ENCODE measurements at places on chromosomes 11 and 22.

- DNase-seq = no peak
Observed at GRCh38 chr11:94766713-94767206, 1.4 kb upstream of the AMOTL1 start.

- no peak for DNase-seq
Observed at GRCh38 chr22:46641811-46642266, 21.7 kb downstream of the GRAMD4 start.

- no peak for DNase-seq
Observed at GRCh38 chr22:46127556-46127955, 22.8 kb upstream of the PPARA start.

- no peak for DNase-seq
Observed at GRCh38 chr22:48105259-48105658, 1342.8 kb downstream of the TBC1D22A start.

DNA sequence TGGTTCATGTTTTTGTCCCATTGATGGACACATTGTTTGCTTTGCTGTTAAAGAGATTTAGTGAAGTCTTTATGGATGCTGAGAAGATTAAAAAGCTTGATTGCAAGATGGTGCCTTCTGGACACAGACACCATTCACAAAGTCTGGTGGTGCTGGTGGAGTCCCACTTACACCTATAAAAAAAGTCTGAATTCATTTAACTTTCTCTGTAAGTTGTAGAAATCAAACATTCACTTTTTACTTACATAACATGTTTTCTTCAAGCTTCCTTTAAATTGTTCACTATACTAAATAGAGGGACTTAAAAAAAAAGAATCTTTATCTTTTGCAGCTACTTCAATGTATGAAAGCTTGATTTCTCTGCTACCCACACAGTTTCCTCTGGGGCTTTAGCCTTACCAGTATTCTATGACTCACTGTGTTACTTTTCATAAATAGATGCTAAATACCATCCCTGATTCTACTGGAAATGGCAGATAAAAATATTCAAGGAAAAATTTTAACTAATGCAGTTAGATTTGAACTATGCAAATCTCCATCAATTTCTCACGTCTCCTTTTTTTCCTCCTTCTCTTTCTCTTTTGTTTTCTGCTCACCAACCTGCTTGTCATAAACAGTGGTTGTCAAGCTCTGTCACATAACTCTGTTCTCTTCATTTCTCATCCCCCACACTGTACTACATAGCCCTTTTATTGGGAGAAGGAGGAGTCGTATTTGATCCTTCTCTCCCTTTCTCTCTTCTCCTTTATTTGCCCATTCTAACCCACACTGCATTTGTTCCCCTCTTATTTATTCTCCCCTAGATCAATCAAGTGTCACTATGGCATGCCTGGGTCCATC is 89.7 kb downstream of the FAM76B start:
- DNase-seq = no peak

DNA sequence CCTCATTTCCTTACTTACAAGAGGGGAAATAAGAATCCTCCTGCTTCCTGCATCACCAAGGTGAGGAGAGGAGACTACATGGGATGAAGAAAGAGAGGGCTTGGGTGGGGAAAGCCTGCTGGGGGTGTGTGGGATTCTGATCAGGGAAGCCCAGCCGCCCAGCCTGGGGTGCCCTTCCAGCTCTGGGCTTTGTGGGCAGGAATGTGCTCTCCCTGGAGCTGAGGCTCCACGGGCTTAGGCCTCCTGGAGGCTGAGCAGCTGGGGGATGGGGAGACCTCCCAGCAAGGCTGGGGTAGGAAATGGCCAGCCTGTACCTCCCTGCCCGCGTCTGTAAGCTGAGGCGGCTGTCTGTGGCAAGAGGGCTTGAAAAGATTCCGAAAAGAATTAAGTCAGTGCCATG is 206.1 kb downstream of the GRIK4 start:
- no peak for DNase-seq

GRCh38 chr11:1285876-1286275 is 23.6 kb downstream of the TOLLIP start:
- no peak for DNase-seq

DNA sequence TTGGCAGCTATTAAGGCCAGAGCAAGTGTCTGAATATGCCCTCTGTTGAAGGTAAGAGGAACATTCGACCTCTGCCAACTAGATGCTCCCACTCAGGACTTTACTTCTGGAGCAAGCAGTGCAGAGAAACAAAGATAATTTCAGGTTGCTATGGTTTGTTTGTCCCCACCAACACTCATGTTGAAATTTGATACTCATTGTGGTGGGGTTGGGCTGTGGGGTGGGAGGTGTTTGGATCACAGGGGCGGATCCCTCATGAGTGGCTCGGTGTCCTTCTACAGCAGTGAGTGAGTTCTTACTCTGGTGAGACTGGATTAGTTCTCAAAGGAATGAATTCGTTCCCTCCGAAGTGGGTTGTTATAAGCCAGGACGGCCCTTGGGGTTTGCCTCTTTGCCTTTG is 12.0 kb downstream of the OR8A1 start:
- DNase-seq = no peak

GRCh38 chr11:6538456-6538855 is 41.4 kb downstream of the DNHD1 start:
- no peak for DNase-seq

- no peak for DNase-seq
Observed at GRCh38 chr11:27694992-27695391, 5.3 kb downstream of the BDNF start.

GRCh38 chr11:128914216-128915148 is 23.3 kb downstream of the KCNJ5 start:
- no peak for DNase-seq

DNA sequence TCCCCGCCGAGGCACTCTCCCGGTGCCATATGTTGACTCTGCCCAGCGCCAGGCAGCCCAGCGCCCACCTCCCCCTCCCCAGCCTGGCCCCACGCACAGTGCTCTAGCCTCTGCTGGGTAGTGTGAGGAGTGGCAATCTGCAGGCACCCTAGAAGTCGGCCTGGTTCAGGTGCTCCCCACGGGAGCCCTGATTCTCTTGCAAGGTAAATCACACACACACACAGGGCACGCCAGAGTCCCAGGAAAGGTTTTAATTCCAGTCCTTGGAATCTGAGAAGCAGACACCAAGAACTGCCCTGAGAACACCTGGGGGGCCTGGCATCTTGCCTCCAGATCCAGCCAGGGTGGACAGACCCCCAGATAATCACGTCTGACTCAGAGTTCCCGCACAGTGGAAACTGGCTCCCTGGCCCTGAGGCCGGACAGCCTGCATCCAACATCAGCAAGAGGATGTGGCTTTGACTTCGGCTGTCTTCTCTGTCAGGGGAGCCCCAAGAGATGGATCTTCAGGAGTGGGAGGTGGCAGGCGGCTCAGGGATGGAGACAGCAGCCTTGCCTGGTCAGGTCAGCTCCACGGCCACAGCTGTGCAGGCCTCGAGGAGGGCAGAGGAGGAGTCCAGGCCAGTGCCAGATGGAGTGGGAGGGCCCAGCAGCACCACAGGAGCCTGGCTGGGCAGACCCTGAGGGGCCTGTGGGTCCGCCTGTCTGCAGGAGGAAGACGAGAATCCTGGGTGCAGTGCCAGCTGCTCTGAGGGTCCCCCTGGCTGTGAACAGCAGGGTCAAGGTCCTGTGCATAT is 1.1 kb upstream of the RIN1 start:
- peak; percentile 18 for DNase-seq

DNA sequence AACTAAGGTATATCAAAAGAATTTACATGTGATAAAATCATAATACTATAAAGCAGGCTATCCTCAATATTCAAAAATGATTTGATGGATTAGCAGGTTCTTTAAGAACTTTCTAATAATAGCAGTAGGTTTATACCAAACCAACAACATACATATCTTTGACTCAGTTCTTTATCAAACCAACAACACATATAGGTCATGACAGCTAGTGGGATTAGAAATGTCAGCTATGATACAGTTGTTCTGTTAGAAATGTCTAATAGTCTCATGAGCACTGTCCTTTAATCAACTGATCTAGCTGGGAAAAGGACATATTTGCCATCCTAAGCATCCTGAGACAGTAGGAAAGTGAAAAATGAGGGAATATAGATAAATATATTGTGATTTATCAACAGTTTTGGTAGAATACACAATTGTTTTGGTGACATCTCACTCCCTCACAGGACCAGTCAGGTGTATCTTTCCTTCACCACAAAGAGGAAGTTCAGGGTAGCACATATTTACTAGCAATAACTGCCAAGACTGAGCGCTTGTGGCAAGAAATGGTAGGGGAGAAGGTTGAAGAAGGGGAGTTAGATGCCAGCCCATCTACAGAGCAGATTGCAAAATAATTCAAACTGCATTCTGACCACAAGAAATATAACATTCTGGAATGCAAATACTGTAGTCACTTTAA is 90.8 kb upstream of the APOA1 start:
- DNase-seq = no peak

GRCh38 chr11:86558207-86558606 is 114.2 kb downstream of the ME3 start:
- DNase-seq = no peak

All from tibial artery (tissue), 4 donors.